Body of pancreas (tissue), 4 donors: ENCODE measurements at places on chromosomes 3 and 15. TPM values are rescaled to one million over a fixed set of nuclear protein-coding genes. Genes with fewer than 3 reads are reported as not detected.

Gene AP3B2
- 3.9 TPM for total RNA-seq

Gene ARHGEF26
- total RNA-seq: 17.1 TPM

Gene ZNF639
- total RNA-seq: 17.8 TPM

Gene TRMT10C
- 3.3 TPM for total RNA-seq

Gene PRR20G
- total RNA-seq: not detected

Gene KY
- total RNA-seq: 0.26 TPM

Gene P2RY12
- total RNA-seq: not detected

Gene PLA2G4F
- 2.0 TPM for total RNA-seq

Gene SLC38A3
- total RNA-seq: 4.6 TPM

Gene UBAP1L
- 4.6 TPM for total RNA-seq

Gene OR5K2
- not detected for total RNA-seq

Gene GASK1A
- total RNA-seq: 16.8 TPM

Gene CCDC191
- 11.9 TPM for total RNA-seq

Gene NAALADL2
- 14.5 TPM for total RNA-seq

Gene CCK
- not detected for total RNA-seq

Gene TTLL13
- not detected for total RNA-seq

Gene GOLGA6L7
- not detected for total RNA-seq

Gene ERICH6
- total RNA-seq: 0.26 TPM

Gene AQR
- total RNA-seq: 10.5 TPM

Gene OR5K4
- not detected for total RNA-seq

Gene CLDN16
- not detected for total RNA-seq

Gene PAK6
- total RNA-seq: 14.8 TPM

Gene KIF7
- total RNA-seq: 3.0 TPM
